Breast epithelium (tissue), 4 donors: ENCODE measurements at places on chromosomes 1 and 21. TPM values are rescaled to one million over a fixed set of nuclear protein-coding genes. Genes with fewer than 3 reads are reported as not detected.

DNA sequence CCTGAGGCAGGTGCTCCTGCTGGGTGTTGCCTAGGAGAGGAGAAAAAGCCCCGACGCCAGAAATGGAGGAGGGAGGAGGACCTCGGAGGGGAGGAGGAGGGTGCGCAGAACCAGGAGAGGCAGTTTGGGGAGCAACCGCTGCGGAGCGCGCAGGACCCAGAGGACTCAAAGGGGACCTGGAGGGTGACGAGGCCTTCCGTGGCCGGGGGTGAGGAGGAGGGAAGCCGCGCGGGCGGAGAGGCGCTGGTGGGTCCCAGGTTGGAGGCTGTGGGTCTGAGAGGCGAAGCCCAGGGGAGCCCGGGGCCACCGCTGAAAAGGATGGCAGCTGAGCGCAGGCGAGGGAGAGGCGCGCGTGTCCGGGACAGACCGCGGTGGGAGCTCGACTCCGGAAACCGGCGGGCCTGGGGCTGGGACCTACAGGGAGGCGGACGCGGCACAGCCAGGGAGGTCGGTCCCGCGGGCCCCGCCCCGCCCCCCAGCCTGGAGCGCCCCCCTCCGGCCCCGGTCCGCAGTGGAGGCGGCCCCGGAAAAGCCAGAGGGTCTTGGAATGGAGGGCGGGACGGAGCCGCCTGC is 15.1 kb downstream of the RNF223 start:
- DNase-seq, result no peak

DNA sequence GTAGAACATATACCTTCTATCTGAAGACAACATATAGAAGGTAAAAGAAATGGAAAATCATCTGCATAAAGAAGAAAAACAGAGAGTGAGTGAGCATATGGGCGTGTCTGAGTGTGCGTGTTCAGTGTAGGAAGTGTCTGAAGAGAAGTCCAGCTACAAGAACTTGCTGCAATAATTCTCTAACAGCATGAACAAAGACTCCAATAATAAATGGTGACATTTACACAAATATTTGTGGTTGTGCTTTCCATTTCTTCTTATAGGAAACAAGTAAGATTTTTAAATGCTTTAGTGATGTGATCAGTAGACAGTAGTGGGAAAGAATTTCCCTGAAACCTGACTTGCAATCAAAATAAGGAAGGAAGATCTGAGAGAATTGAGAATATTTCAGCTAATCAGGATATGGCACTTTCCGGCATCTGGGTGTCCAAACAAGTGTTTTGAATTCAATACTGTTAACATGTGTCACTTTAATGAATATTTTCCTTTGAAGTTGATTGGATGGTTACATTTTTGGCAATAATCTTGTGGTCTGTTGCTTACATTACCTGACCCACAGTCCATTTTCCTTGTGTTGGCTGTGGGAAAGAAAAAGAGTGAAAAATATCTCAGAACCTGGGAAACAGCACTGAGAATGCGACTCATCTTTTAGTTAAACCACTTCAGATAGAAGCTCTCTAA is 154.0 kb downstream of the TGFB2 start:
- no peak for DNase-seq

- no peak for DNase-seq
Observed at GRCh38 chr1:143748906-143749305, 222.9 kb downstream of the FAM72C start.

DNA sequence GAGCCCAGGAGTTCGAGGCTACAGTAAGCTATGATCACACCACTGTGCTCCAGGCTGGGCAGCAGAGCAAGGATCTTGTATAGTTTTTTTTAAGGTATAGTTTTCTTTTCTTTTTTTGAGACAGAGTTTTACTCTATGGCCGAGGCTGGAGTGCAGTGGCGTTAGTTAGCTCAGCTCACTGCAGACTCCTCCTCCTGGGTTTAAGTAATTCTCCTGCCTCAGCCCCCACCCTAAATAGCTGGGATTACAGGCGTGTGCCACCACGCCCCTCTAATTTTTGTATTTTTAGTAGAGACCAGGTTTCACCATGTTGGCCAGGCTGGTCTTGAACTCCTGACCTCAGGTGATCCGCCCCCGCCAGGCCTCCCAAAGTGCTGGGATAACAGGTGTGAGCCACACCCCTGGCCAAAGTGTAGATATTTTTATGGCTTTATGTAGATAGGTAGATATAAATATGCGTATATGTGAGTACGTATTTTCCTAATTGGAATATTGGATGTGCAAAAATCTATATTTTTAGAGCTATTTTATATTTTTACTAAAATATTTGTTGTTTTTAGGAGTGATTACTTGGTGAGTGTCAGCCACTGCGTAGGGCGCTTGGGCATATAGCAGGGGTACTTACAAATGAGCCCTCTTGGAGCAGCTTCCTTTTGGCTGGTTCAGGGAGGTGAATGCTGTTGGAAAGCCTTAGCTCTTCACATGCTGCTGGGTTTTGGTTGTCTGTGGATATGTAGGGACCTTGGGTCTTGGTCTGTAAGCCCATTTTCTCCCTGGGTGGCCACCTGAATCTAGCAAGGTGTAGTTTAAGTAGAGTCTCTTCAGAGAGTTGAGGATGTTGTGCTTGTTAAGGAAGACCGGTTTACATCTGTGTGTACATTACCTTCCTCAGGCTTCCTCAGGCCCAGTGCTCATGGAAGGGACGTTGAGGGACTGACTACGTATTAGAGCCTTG is 9.5 kb downstream of the KDM4A start:
- DNase-seq, result no peak

MTFR1L gene
- total RNA-seq, result 75.4 TPM
